Peyer's patch (tissue), 4 donors: ENCODE measurements at places on chromosomes 7 and 10.

GRCh38 chr10:111057006-111057405, 19.8 kb upstream of the ADRA2A start:
- DNase-seq, result no peak

DNA sequence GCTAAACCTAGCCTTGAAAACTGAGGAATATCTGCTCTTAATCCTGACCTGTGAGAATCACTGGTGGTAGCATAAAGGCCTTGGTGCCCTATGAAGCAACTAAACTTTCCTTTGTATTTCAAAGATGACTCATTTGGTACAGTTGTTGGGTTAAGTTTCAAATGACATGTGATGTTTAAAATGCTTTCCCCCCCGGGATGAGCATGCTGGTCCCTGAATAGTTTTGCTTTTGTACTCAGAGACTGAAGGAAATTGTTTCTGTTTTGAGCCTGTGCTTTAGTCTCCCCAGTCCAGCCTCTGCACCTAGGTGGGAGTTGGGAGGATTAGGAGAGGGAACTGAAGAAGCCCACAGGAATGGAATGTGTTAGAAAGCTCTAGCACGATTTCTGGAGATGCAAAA, 258.9 kb upstream of the NPY start:
- DNase-seq, result no peak

- DNase-seq, result no peak
These were observed 112.7 kb downstream of the ARHGAP22 start for GRCh38 chr10:48492201-48492600.

- DNase-seq, result no peak
These were observed 44.7 kb upstream of the ZEB1 start for GRCh38 chr10:31274310-31274709.

DNA sequence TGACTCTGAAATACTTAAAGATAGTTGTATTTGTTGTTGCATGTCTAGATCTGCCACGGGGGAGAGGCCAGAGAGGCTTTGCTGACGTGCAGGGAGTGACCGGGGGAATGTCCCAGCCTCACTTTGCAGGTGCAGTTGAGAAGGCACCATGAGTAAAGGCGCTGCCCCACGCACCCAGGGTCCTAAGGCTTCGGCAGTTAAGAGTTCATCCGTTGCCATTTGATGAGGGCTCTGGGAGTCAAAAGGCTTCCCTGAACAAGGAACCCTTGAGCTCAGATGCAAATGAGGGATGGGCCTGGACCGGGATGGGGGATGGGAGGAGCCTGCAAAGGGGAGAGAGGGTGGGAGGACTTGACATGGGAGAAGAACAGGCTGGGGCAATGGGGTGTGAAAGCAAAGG, 20.4 kb downstream of the PPP2R2D start:
- no peak for DNase-seq

DNA sequence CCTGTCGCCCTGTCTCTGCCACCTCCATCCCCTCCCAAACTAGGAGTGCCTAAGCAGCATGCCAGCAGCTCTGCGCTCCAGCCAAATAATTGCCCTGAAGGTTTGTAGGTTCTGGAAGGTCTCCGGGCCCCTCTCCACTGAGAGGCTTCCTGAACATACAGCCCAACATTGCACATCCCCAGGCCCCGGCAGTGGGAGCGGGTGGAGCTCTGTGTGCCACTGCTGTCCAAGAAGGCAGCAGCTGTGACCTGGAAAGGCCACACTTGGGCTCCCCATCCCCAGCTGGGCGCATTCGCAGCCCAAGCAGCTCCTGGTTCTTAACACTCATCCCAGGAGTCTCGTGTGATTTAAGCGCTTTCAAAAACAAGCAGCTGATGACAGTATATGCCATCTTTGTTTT, 95.7 kb downstream of the COL13A1 start:
- no peak for DNase-seq

GRCh38 chr7:150447966-150448788, 2.3 kb upstream of the GIMAP8 start:
- no peak for DNase-seq

DNA sequence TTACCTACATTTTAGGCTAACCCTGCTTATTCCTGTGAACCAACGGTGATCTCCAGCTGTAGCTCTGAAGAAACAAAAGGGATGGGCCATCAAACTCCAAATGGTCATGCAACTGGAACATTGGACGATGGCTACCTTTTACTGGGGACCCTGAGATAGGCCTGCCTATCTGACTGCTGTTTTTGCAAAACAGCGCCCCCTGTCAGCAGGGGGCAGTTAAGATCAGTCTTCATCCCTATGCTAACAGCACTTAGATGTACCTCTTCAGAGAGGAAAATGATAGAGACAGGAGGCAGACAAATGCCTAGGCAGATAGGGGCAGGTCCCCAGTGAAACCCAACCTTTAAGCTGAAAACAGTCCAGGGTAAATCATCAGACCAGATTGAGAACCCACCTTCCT, 1085.4 kb upstream of the SORCS1 start:
- no peak for DNase-seq
